NCI-H524 treated with DMSO at 0.1 percent for 48 hours (cell line): ENCODE measurements at places on chromosomes 5 and 9.

GRCh38 chr5:150442699-150443080 is 6.8 kb downstream of the RPS14 start:
- DNase-seq: no peak

DNA sequence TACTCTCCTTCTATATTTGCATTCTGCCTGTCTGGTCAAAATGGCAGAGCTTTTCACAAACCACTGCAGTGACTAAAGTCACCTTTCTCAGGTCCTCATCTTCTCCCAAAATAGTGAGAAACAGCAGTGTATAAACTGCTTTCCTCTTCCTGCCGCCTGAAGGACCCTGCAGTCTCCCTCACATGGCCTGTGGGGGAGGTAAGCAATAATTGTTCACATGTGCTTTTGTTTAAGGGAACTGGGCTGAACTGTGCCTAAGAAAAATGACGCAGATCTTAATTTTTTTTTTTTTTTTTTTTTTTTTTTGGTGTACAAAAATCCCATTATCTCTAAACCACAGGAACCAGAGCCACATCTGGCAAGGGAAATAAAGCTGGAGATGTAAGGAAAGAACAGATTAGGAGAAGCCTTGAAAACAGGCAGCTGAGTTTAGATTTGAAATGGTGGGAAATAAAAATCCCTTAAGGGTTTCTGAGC is 131.7 kb upstream of the VLDLR start:
- no peak for DNase-seq

GRCh38 chr9:7366121-7366520 is 433.5 kb downstream of the DMAC1 start:
- DNase-seq: no peak

- DNase-seq: no peak
Observed at GRCh38 chr5:138372225-138372624, 19.7 kb downstream of the KDM3B start.

DNA sequence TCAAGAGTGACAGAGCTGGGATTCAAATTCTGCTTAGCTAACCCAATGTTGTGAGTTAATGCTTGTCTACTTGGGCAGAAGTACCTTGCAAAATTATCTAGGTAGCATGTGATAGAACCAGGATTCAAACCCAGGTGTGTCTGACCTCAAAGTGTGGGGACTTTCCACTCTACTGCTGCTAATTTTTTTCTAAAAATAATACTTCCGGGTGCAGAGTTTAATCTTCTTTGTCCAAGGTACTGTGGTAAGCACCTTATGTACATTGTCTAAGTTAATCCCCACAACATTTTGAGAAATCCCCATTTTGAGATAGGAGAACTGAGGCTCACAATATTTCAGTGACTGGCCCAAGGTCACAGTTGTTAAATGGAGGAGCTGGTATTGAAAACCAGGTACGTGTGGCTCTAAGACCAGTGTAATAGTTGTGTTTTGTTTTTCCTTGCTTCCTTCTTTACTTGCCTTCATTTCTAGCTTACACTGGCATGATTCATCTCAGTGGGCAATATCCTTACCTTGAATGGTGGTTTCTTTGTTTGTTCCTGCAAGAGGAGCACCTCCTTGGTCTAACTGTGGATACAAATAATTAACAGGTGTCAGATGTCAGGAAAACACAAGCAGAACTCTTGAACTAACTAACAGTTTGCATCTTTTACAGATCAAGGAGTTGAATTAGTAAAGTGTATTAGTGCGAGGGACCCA is 7.5 kb downstream of the ALDOB start:
- no peak for DNase-seq

GRCh38 chr9:93541581-93542349 is 34.6 kb upstream of the PHF2 start:
- DNase-seq: no peak

GRCh38 chr9:134381671-134382516 is 55.6 kb downstream of the RXRA start:
- no peak for DNase-seq

- no peak for DNase-seq
Observed at GRCh38 chr9:27154908-27155307, 45.9 kb downstream of the TEK start.

GRCh38 chr5:114319821-114320220 is 42.0 kb upstream of the KCNN2 start:
- no peak for DNase-seq

DNA sequence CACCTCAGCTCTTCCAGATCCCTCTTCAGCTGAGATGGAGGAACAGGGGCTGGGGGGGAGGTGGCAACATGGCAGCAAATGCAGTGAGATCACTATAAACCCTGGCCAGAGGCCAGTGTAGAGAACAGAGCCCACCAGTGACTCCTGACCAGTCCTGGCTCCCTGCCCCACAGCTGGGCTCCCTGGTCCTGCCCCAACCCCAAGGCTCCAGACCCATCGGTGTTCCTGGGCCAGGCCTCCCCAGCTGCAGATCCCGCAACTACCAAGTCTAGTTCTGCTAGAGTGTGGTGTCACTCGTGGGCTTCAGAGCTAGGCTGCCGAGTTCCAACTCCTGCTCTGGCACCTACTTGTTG is 16.8 kb downstream of the AKNA start:
- DNase-seq: no peak

DNA sequence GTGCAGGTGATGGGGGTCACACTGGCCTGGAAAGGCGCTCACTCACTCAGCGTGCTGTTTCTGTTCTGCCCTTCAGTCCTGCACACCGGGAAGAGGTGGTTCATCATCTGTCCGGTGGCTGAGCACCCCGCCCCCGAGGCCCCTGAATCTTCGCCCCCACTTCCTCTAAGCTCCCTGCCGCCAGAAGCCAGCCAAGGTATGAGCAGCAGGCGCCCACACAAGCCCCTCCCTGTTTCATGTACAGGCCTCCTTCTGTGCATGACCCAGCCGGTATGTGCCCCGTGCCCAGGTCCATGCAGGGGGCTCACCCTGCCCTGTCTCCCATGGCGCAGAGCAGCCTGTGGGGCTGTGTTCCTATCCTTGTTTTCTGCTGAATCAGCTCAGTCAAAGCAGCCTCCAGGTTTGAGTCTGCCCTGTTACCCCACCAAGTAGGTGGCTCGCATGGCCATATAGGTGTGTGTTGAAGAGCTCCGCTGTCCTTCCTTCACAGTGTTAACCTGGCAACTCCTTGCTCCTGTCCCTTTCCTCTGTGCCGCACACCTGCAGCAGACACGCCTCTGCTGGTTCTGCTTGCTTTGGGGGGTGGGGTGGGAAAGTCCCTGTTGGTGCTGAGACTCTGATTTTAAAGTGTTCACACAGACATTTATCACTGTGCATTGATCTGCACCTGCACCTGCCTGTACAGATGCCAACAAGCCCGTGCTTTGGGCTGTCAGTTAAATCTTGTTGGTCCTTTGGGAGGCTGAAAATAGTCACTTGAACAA is 84.8 kb downstream of the WNK2 start:
- DNase-seq: no peak

DNA sequence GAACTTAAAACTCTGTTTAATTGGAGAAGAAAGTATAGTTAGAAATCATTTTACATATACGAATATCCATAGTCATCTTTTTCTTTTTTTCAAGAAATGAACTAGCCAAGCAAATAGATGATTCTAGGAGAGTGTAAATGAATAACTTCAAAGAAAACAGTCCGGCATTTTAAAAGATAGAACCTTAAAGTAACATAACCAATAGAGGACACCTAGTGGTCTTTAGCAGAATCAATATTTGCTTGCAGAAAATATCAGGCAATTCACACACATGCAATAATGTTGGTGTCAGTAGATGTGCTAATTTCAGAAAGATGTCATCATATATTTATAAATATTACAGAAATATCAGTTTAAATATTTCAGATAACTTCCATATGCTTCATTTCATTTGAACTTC is 57.1 kb downstream of the HCN1 start:
- no peak for DNase-seq

DNA sequence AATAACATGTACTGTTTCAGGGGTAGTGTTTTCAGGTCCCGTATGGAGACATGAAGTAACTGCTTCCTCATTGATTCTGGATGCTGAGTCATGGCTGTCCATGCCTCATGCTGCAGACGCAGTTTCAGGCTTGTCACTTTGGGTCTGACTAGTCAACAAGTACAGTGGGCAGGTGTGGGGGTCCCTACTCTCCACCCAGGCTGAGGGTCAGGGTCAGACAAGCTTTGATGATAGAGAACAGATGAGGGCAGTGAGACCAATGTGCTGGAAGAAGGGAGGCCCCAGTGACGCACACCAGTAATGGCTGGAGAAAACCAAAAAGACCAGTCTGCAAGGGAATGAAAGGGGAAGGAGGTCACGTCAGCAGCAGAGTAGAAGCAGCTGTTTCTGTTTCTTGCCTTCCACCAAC is 80.0 kb upstream of the NFIL3 start:
- DNase-seq: no peak

DNA sequence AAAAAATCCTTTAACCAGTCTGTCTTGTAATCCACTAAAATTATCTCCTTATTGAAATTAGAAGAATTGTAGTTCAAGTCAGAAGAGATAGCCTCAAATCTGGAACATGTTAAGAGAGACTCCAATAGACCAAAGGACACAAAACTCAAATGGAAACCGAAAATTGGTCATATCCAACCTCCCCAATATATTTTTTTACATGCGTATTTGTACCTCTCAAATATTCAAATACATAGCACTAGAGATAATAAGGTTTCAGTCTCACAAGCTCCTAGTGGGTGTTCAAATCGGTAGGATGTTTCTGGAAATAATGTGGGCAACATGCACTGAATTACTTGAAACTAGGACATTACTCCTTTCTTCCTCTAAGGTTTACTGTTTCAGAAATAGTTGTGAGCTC is 33.5 kb downstream of the EPB41L4A start:
- DNase-seq: no peak
